Activated naive CD8-positive, alpha-beta T cell treated with anti-CD3 and anti-CD28 coated beads for 36 hours (primary cell): ENCODE measurements at places on chromosomes 13 and 19.

GRCh38 chr13:79937771-79938216, 403.1 kb downstream of the SPRY2 start:
- DNase-seq, result no peak

DNA sequence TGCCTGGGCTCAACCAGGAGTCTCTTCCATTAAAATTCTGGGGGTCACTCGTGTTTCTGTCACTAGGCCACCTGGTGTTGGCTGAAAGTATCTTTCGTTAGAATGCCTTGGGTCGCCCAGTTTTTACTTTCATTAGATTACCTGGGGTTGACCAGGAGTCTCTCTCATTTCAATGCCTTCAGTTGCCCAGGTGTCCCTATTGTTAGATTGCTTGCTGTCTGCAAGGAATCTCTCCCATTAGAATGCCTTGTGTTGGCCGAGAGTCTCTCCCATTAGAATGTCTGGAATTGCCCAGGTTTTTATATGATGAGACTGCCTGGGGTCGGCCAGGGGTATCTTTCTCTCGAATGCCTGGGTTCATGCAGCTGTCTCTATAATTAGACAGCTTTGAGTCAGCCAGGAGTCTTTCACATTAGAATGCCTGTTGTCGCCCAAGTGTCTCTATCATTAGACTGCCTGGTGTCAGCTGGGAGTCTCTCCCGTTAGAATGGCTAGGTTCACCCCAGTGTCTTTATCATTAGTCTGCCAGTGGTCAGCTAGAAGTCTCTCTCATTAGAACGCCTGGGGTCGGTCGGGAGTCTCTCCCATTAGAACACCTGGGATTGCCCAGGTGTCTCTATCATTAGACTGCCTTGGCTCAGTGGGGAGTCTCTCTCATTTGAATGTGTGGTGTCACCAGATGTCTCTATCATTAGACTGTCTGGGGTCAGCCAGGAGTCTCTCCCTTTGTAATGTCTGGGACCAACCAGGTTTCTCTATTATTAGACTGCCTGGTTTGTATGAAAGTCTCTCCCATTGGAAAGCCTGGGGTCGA, 1446.8 kb downstream of the UQCRFS1 start:
- no peak for DNase-seq

DNA sequence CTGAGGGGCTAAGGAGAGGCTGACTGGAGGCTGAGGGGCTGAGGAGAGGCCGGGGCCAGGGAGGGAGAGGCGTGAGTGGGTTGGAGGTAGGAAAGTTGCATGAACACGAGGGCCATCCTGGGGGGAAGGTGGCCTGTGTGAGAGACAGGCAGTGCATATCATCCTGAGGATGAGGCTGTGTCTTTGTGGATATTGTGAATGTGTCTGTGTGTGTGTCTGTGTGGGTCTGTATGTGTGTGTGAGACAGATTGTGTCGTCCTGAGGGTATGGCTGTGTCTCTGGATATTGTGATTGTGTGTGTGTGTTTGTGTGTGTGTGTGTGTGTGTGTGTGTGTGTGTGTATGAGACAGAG, 422 bp downstream of the ZNF71 start:
- no peak for DNase-seq

GRCh38 chr19:16134510-16134909, 9.0 kb upstream of the HSH2D start:
- no peak for DNase-seq

- no peak for DNase-seq
These were observed 5.2 kb downstream of the DKKL1 start for GRCh38 chr19:49368711-49369358.

- DNase-seq, result no peak
These were observed 29.0 kb downstream of the GPX4 start for GRCh38 chr19:1132552-1133383.

GRCh38 chr13:100917011-100917410, 242.4 kb upstream of the TMTC4 start:
- no peak for DNase-seq

DNA sequence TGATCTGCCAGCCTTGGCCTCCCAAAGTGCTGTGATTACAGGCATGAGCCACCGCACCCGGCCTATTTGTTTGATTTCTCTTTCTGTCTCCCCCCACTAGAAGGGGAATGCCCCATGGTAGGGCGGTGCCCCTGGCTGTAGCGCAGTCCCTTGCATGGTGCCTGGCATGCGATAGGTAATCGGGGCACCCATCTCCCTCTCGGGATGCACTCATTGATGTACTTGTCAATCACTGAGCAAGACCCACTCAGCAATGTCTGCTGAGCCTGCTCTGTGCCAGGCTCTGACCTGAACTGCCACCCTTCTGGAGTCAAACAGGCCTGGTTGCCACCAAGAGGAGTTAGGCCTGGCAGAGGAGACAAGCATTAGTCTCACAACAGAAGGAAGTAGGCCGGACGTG, 19.8 kb downstream of the DNM2 start:
- DNase-seq, result no peak

GRCh38 chr19:54208784-54209057, 8.1 kb downstream of the RPS9 start:
- DNase-seq, result peak; percentile 29

DNA sequence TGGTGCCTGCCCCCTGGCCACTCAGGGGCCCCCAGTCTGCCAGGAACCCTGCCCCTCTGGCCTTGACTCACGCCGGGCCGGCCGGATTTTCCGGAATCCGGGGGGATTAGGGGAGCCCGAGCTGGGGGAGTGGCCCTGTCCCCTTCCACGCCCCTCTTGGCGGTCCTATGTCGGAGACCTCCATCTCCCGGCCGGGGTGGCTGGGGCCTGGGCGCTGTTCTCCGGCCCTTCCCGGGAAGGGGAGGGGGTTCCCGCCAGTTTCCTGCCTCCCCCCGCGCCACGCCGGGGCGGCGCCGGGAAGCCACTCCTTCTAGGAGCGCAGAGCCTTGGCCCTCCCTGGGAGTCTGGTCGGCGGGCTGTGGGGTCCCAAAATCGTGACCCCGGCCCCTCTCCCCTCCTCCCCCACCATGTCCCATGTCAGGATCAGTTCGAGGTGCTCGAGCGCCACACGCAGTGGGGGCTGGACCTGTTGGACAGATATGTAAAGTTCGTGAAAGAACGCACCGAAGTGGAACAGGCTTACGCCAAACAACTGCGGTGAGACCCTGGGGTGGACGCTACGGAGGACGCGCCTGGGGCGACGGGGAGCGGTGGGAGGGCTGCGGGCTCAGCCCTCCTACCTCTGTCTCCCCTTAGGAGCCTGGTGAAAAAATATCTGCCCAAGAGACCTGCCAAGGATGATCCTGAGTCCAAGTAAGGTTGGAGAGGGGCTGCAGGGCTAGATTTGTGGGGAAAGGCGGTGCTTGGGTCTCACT, 1.3 kb downstream of the TRIP10 start:
- DNase-seq, result peak; percentile 35
